ENCODE measurements at places on chromosomes 16 and 17. TPM values are rescaled to one million over a fixed set of nuclear protein-coding genes. Genes with fewer than 3 reads are reported as not detected.
A peak's percentile ranks its signal among the peaks of the same experiment; 100 is the strongest.

Gene KRTAP3-2
- not detected for total RNA-seq

Gene KLHL10
- not detected for total RNA-seq

Gene PCTP
- total RNA-seq = 8.0 TPM

Gene GAST
- total RNA-seq = not detected

Gene CCDC102A
- total RNA-seq = 15.5 TPM

Gene CNGB1
- total RNA-seq = not detected

Gene SLC16A6
- 10.2 TPM for total RNA-seq

Gene GP2
- not detected for total RNA-seq

Gene IKZF3
- total RNA-seq = 220 TPM

DNA sequence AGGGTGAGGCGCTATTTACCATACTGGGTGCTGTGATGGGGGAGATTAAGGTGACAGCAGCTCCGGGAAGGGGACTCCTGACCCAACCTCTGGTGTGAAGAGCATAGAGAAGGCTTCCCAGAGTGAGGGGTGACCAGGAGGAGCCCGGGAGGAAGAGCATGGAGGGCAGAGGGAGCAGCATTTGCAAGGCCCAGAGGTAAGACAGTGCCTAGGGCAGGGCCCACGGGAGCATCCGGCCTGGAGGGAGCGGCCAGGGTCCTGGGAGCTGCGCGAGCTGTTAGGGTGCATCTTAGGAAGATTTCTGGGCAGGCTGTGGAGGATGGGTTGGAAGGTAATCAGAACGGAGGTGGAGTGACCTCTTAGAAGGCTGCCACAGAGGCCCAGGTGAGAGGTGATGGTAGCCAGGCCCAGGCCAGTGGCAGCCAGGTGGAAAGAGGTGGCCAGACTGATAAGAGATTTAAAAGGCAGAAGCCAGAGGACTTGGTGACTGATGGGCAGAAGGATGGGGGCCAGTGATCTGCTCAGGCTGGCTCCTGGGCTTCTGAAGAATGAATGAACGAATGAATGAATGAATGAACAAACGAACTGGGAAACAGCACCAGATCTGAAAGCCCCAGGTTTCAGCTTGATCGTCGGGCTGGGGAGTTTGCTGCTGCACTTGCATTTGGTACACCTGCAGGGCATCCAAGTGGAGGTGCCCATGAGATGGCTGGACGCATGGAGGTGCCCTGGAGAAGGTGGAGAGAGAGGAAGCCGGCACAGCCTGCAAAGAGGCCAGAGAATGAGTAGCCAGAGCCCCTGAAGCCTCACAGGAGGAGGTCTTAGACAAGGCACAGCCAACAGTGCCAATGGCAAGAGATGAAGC lies 13.0 kb upstream of the TMEM92 start:
- DNase-seq = no peak

- peak; percentile 36 for DNase-seq
Observed at GRCh38 chr17:17300624-17301568, 2.3 kb upstream of the NT5M start.

DNA sequence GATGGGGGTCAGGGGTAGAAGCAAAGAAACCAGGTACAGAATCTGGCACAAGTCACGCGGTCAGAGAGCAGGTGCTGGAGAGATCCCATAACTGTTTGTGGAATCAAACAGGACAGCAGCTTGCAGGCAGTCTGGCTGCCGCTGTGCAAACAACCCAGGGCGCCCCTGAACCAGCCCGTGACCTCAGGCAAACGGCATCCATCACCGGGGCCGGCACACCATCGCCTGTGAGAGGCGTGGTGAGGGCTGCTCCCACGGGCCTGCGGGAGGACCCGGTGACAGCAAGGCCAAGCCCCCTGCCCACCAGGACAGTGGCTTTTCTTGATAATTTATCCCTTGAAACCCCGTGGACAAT lies 47.9 kb downstream of the CBFA2T3 start:
- DNase-seq = no peak

DNA sequence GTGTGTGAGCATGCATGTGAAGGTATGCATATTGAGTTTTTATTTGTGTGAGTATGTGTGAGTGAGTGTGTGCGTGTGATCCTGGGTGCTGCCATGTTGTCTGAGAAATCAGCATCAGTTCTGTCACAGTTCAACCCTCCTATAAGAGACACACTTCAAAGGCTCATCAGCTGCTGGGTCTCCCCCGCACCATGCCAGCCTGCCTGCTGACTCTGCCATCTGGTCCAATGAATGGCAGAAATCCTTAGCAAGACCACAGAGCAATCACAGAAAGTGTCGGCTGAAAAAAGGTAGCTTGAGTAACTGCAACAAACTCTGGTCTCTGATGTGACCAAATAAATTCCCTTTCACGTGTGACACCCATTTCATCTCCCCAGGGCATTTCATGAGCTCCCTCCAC lies 381.8 kb upstream of the MAF start:
- DNase-seq = no peak

DNA sequence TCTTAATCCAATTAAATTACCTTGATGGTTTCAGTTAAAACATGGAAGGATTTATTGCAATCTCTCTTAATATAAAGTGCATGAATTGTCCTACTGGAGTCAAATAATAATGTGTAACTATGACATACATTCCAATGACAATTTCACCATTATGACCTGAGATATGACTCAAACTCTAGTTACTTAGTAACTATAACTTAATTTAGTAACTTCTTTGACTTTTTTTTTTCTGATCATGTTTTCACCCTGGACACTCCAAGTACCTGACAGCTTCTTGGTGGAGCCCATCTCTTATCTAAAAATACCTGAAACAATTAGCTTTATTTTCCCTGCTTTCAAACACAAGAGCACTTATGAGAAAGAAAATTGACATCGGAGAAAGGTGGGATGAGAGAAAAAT lies 123.7 kb downstream of the STX8 start:
- no peak for DNase-seq

- no peak for DNase-seq
Observed at GRCh38 chr17:36195434-36196130, 976 bp downstream of the CCL3L1 start.

GRCh38 chr17:69042308-69042707 lies 18.4 kb downstream of the ABCA9 start:
- no peak for DNase-seq

GRCh38 chr16:52535076-52535475 lies 11.9 kb downstream of the TOX3 start:
- DNase-seq = no peak

GRCh38 chr17:39410279-39410678 lies 8.9 kb upstream of the FBXL20 start:
- DNase-seq = no peak

GRCh38 chr16:80466024-80466987 lies 74.5 kb upstream of the DYNLRB2 start:
- DNase-seq = peak; percentile 42

- DNase-seq = no peak
Observed at GRCh38 chr17:37744633-37744927, 279 bp downstream of the HNF1B start.

- DNase-seq = no peak
Observed at GRCh38 chr17:74744349-74744713, 4.1 kb upstream of the NHERF1 start.

GRCh38 chr17:74386386-74386785 lies 19.1 kb downstream of the GPR142 start:
- DNase-seq = no peak

GRCh38 chr16:714079-714478 lies 839 bp upstream of the METRN start:
- no peak for DNase-seq

GRCh38 chr17:44961921-44962350 lies 6.2 kb downstream of the C1QL1 start:
- no peak for DNase-seq

- no peak for DNase-seq
Observed at GRCh38 chr16:72189865-72190371, 18.0 kb upstream of the PMFBP1 start.

DNA sequence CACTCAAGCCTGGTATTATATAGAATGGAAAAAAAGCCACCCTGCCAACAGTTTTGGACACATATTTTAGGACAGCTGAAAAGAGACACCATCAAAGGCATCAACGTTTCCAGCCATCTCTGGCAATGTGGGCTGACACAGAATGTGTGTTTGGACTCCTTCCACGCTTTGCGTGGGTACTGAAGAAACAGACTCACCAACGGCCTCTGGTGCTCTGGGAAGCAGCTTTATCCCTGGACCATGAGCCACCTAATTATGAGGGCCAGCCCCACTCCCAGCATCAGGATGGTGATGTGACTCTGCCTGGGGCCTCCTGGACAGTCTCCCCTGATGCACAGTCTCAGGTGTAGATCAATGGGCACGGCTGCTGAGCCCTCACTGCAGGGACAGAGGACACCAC lies 27.9 kb downstream of the CCDC57 start:
- no peak for DNase-seq

GRCh38 chr16:49484451-49484849 lies 110.8 kb downstream of the C16orf78 start:
- no peak for DNase-seq

All from activated B cell treated with CpG ODN at 0.5 μM for 24 hours (primary cell).